NCI-H1092 treated with DMSO at 0.1 percent for 48 hours (cell line): ENCODE measurements at places on chromosomes 5 and 9.
A peak's percentile ranks its signal among the peaks of the same experiment; 100 is the strongest.

DNA sequence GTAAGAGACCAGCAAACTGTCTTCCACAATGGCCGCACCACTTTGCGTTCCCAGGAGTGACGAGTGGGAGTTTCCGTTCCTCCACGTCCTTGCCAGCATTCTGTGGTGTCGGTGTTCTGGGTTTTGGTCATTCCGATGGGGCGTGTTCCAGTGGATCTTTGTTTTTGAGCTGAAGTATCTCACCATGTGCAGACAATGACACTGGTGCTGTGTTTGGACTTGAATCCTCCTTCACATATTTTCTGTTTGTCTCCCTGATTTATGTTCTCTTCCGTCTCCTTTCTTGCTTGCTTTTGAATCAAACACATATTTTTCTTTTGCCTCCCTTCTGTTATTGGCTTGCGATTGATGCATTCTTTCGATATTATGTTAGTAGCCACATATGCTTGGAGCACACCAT is 60.8 kb upstream of the IRX4 start:
- DNase-seq, result no peak

DNA sequence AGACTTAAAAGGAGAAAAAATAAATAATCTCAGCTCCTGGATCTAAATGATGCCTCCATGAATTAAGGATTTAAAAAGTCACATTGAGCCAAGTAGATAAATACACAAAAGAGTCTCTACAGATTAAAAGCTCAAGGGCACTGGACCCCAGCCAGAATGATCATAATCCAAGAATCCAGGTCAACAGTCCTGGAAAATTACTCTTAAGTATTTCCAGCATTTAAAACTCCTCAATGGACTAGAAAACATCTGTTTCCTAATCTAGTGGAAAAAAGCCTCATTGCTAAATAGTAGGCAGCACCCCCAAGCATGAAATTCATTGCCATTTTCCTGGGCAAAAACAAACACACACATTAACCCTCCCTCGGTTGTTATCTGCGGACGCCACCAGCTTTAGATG is 96.8 kb downstream of the FRMD3 start:
- DNase-seq, result peak; percentile 9

GRCh38 chr5:78274540-78275197 is 19.8 kb downstream of the AP3B1 start:
- DNase-seq, result no peak

- DNase-seq, result peak; percentile 33
Observed at GRCh38 chr5:124438903-124439281, 307.5 kb downstream of the ZNF608 start.

GRCh38 chr9:81227507-81228245 is 461.7 kb downstream of the TLE1 start:
- DNase-seq, result no peak

GRCh38 chr5:76199336-76200318 is 116.4 kb downstream of the SV2C start:
- DNase-seq, result no peak

DNA sequence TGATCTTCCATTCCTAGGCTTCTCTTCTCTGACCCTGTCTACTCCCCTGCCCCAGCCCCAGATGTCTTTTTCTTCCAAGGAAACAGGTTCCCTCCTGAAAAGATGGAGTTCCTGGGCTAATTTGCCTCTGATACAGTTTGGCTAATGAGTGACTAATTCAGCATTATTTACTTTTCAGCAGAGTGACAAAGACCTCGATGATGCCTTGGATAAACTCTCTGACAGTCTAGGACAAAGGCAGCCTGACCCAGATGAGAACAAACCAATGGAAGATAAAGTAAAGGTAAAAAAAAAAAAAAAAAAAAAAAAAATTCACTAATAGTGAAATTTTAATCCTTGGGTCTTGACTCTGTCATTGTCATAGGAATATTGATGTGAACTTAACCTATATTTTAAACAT is 42.7 kb downstream of the ERAP1 start:
- no peak for DNase-seq

DNA sequence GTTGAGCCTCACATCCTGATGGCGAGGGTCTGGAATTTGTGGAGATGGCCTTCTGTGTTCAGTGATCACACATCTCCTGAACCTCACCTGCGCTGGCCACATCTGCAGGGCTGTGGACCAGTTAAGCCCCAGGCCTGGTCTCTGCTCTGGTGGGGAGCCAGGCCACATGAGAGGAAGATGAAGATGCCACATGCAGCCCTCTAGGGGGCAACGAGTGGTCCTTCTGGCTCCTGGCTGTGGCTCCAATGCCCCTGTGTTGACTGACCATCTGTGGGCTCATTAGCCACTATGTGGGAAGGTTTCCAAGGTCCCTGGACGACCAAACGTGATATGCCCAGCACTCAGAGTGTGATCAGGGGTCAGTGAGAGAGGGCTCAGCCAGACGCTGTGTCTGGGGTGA is 203.0 kb downstream of the HSPA4 start:
- DNase-seq, result no peak

DNA sequence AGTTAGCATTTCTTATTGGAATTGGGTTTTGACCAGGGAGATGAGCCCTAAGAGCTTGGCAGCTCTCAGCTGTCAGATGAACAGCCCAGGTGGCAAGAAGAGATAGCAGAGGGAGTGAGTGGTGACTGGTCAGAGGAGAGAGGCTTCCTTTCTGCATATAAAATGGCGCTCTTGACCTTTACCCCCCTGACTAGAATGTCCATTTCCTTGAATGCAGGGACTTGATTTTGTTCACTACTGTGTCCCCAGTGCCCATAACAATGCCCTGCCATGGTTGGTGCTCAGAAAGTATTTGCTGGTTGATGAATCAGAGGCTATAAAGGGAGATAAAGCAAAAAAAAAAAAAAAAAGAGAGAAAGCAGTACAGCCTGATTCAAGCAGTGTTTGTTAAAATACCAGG is 7.2 kb downstream of the CHMP5 start:
- no peak for DNase-seq

- no peak for DNase-seq
Observed at GRCh38 chr5:160452795-160453194, 31.1 kb downstream of the PTTG1 start.

DNA sequence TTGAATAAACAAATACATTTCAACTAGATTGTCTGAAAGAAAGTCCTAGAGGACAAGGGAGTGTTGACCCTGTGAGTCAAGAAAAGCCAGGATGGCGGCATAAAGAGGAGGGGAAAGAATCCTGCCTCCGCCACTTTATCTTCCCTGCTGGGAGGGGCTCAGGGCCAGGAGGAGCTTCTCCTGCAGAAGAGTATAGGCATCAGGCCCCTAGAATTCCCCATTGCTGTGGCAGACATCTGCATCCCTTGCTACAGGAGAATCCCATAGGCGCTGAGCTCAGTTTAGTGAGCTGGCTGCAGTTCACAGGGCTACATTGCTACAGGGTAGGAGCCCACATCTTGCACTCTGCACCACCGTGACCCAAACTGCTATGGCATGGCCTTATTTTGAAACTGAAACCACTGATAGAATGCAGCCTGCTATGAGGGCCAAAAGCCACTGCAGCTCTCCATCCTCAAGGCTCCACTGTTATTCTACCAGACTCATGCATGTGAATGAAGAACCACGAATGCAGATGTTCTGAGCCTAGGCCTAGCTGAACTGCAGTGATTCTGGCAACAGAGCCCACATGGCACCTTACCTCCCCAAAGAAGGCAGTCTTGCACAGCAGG is 941.4 kb upstream of the CTNND2 start:
- DNase-seq, result no peak

DNA sequence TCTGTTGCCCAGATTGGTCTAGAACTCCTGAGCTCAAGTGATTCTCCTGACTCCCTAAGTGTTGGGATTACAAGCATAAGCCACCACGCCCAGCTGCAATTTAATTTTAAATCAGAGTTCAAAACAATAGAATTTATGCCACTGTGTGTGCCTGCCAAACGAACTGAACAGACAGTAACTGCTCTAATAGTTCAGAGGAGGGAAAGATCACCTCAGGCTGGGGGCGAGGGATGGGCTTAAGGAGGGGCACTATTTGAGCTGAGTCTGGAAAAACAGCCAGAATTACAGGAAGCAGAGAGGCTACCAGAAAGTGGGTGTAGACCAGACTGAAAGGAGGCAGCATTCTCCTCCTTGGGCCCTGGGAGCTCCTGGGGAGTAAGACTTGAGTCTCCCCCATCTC is 12.2 kb downstream of the NOL6 start:
- DNase-seq, result no peak

DNA sequence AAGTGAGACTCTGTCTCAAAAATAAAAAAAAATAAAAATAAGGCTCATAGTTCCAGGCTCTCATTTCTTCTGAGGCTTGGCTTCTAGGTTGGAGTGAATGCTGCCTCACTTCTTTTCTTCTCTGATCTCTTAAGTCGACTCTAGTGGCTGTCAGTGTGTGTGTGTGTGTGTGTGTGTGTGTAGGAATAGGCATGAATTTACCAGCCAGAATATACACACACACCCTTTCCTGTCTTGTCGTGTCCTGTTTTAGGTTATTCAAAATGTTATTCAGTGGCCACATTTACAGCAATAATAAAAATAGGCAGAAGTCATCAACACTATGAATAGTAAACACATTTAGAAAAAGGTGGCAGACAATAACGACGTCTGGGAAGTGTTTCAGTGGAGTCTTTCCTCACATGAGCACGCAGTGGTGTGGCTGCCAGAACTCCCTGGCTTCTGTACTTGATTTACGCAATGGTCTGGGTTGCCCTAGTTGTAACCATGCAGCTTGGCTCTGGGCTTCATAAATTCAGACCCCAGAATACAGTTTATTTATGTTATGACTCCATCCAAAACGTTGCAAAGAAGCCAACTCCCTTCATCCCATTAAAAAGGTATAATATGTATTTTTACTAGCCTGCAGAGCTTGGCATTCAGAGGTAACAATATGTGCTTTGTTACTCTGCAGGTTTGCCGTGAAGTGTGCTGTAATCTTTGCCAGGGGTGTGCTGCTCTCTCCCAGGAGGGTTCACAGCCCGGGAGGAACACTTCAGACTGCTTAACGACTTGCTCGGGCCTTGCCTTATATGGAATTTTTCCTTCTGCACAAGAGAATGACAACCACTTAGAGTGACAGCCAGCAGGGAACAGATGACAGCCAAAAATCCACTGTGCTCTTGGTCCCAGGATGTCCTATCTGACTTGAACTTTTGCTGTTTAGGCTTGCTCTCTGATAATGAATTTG is 34.4 kb upstream of the PALM2AKAP2 start:
- peak; percentile 72 for DNase-seq

GRCh38 chr5:147481376-147481775 is 28.5 kb downstream of the DPYSL3 start:
- DNase-seq, result no peak

DNA sequence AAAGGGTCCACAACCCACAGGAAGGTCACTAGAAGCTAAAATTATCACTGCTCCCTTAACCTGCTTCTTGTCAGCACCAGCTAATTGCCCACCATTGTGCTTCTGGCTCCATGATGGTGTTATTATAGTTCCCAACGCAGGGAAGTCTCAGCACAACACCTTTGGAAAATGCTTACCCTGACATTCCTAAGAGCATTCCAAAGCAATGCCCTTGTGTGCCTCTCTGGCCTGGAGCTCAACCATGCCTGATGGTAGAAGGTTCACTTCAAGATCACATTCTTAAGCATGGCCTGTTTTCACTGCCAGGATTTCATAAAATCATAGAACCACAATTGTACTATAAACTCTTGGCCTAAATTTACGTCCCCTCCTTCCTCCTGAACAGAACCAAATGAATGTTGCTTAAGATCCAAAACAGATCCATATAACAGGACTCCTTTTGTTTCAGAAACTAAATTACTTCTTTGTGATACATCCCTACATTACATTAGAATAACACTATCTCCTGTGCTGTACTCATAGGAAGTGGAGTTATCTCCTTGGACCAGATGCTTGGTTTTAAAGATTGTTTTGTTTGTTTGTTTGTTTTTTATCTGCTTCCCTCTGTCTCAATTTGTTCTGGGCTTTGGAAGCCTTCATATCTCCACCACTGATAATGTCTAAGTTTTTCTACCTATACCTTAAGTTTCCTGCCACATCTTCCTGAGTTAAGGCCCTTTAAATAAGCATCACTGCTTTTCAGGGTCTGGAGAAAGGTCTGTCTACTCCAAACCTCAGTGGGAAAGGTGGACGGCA is 32.1 kb downstream of the ARL15 start:
- DNase-seq, result no peak

DNA sequence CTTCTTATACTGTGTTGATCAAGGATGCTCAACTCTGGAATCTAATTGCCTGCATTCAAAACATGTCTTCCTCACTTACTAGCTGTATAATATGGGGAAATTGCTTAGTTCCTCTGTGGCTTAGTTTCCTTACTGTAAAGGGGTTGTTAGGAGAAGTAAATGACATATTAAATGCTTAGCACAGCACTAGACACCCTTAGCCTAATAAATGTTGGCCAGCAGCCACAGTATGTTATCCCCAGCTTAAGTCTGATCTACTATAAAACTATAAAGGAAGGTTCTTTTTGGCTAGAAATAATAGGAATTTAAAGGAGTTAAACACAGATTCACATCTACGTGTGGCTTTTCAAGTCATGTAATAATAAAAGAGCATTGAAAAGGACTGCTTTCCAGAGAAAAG is 232.4 kb downstream of the PCSK1 start:
- DNase-seq, result no peak

GRCh38 chr5:137938751-137939143 is 49.5 kb downstream of the PKD2L2 start:
- DNase-seq, result no peak

DNA sequence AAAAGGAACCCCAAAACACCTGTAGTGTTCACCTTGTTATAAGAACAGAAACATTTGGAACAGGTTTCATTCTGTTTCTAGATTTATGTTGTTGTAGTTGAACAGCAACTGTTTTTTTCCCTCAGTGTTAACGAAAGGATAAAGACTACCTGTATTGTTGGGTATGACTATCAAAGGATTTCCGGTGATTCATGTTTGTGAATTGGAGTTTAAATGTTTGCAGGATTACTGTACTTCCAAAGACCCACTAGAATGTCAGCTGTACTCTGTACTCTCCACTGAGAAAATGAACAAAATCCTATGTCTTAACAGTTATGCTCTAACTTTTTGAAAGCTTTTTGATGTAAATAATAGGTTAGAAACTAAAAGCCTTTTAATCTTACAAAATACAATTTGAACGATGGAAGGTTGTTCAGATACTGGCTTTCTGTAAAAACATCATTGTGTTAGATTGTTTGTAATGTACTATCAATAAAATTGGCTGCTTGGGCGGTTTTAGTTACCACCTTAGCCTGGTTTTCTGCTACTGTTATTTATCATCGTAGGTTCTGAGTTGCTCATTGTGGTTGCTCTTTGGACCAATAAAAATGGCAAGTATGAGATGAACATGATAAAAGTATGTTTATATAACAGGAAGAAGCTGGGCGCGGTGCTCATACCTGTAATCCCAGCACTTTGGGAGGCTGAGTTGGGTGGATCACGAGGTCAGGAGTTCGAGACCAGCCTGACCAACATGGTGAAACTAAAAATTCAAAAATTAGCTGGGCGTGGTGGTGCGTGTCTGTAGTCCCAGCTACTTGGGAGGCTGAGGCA is 44.1 kb downstream of the DCP2 start:
- no peak for DNase-seq
